ENCODE measurements at places on chromosomes 7 and 10. TPM values are rescaled to one million over a fixed set of nuclear protein-coding genes. Genes with fewer than 3 reads are reported as not detected.

- no peaks in the 10 kb centered on the region for H3K4me1 ChIP-seq
- no peak overlapping the region for H3K27ac ChIP-seq
- H3K4me3 ChIP-seq = no peak overlapping the region
- no peak for DNase-seq
- H3K36me3 ChIP-seq = no peaks in the 10 kb centered on the region
Measured at GRCh38 chr10:128443925-128444518, 317.8 kb upstream of the MKI67 start.

- DNase-seq = no peak
Measured at GRCh38 chr7:40516376-40516775, 381.6 kb downstream of the SUGCT start.

DNA sequence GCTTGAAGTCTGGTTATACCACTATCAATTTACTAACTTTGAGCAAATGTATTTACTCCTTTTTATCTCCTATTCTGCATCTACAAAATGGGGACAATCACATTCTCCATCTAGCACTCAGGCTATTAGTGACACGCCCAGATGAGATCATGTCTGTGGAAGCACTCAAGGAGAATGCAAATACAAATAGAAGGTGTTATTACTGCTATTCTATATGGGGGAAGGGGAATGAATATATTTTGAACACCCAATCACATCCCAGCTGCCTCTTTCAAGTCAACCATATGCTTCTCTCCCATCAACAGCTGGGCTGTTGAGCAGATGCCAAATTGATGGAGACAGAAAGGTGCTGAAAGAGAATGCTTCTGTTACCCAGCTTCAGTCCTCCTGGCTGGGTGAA, 23.5 kb downstream of the SGMS1 start:
- DNase-seq = no peak
- H3K27ac ChIP-seq = no peak overlapping the region
- H3K4me1 ChIP-seq = peaks cover 29% of the 10 kb centered on the region
- H3K4me3 ChIP-seq = no peak overlapping the region
- peaks cover 9% of the 10 kb centered on the region for H3K36me3 ChIP-seq

PLCE1 gene
- total RNA-seq = not detected

INA gene
- total RNA-seq = 0.09 TPM

GIMAP2 gene
- total RNA-seq = 140 TPM

- no peak overlapping the region for H3K4me3 ChIP-seq
- no peaks in the 10 kb centered on the region for H3K4me1 ChIP-seq
- no peak overlapping the region for H3K27ac ChIP-seq
- H3K36me3 ChIP-seq = peaks cover 40% of the 10 kb centered on the region
- no peaks in the 10 kb centered on the region for H3K27me3 ChIP-seq
- no peak for DNase-seq
Measured at GRCh38 chr10:92559046-92559445, 14.8 kb downstream of the IDE start.

- no peak for DNase-seq
- no peak overlapping the region for H3K4me3 ChIP-seq
- H3K4me1 ChIP-seq = no peaks in the 10 kb centered on the region
- no peaks in the 10 kb centered on the region for H3K36me3 ChIP-seq
- H3K27me3 ChIP-seq = peaks cover 3% of the 10 kb centered on the region
Measured at GRCh38 chr10:75825235-75825634, 393.8 kb downstream of the LRMDA start.

DNA sequence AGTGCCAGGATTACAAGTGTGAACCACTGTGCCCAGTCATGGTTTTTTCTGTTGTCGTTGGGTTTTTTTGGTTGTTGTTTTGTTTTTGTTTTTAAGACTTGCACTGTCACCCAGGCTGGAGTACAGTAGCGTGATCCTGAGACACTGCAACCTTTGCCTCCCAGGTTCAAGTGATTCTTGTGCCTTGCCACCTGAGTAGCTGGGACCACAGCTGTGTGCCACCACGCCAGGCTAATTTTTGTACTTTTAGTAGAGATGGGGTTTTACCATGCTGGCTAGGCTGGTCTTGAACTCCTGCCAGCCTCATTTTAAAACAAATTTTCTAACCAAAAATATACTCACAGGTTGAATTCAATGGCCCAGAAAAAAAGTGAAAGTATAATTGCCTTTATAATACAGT, 174.1 kb downstream of the AHR start:
- H3K4me1 ChIP-seq = no peaks in the 10 kb centered on the region
- H3K4me3 ChIP-seq = no peak overlapping the region
- peaks cover 2% of the 10 kb centered on the region for H3K36me3 ChIP-seq
- no peak overlapping the region for H3K27ac ChIP-seq

All from activated naive CD8-positive, alpha-beta T cell treated with anti-CD3 and anti-CD28 coated beads, Interleukin-2, amount 10 ng/mL, durations not matched to agents 7 days and 5 days (primary cell).